ENCODE measurements at places on chromosomes 11 and 22. TPM values are rescaled to one million over a fixed set of nuclear protein-coding genes. Genes with fewer than 3 reads are reported as not detected.
A peak's percentile ranks its signal among the peaks of the same experiment; 100 is the strongest.

Gene SERGEF
- total RNA-seq: 33.3 TPM

Gene RAB39A
- 3.6 TPM for total RNA-seq

Gene MS4A6E
- total RNA-seq: not detected

Gene PHETA2
- 11.8 TPM for total RNA-seq

Gene SHISAL1
- total RNA-seq: 0.74 TPM

Gene HEPHL1
- total RNA-seq: not detected

Gene CHRM1
- 1.1 TPM for total RNA-seq

Gene B3GAT1
- 0.49 TPM for total RNA-seq

DNA sequence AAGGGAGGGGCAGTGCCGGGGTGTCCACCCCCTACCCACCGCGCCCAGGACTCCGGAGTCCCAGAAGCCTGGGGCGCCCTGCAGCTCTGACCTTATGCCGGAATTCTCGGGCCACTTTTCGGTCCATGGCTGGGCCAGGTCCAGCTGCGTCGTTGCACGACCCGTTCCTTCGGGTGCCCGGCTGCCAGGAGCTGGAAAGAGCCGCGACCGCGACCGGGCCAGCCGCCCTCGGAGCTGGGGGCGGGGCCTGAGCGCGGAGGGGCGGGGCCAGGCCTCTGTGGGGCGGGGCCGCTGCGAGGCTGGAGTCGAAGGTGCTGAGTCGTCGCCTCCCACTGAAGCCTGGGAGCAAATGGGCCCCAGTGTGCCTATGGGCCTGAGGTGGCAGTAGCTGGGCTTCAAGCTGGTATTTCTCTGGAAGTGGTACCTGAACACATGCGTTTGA is at the start of gene USH1C:
Gene USH1C, minus strand, starts transcription at position 236 of the 442 bp plus-strand sequence. Its CDS starts 109 bp downstream, at position 127.
- DNase-seq: no peak
- H3K4me3 ChIP-seq: no peak within 1 kb of the TSS
- no peak within 1 kb of the TSS for H3K27ac ChIP-seq
- no peaks in the 10 kb centered on the region for H3K27me3 ChIP-seq

GRCh38 chr11:104078245-104078644 is 41.8 kb downstream of the DDI1 start:
- no peak for DNase-seq
- H3K27me3 ChIP-seq: no peaks in the 10 kb centered on the region
- no peaks in the 10 kb centered on the region for H3K36me3 ChIP-seq
- no peak overlapping the region for H3K4me3 ChIP-seq
- H3K4me1 ChIP-seq: no peaks in the 10 kb centered on the region

DNA sequence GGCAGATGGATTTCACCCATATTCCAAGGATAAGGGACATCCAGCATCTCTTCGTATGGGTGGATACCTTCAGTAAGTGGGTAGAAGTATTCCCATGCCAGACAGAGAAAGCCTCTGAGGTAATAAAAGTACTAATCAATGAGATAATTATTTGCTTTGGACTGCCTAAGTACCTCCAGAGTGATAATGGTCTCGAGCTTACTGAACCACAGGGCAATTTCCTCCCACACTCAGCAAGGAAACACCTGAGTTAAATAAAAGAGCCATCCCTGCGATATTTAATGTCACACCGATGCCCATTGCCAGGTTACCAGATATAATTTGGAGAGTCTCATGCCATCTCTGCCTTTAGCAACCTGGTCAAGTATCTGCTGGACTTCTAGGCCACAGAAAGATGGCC is 70.6 kb upstream of the MPEG1 start:
- no peak overlapping the region for H3K4me3 ChIP-seq
- no peak for DNase-seq
- no peaks in the 10 kb centered on the region for H3K27me3 ChIP-seq
- H3K27ac ChIP-seq: no peak overlapping the region
- H3K4me1 ChIP-seq: no peaks in the 10 kb centered on the region

GRCh38 chr11:121890946-121891515 is 225.0 kb downstream of the BLID start:
- DNase-seq: no peak
- no peaks in the 10 kb centered on the region for H3K36me3 ChIP-seq
- H3K4me3 ChIP-seq: no peak overlapping the region
- H3K27me3 ChIP-seq: no peaks in the 10 kb centered on the region
- H3K4me1 ChIP-seq: peaks cover 8% of the 10 kb centered on the region
- H3K27ac ChIP-seq: no peak overlapping the region

- no peak for DNase-seq
- no peak overlapping the region for H3K27ac ChIP-seq
- H3K27me3 ChIP-seq: no peaks in the 10 kb centered on the region
- no peaks in the 10 kb centered on the region for H3K36me3 ChIP-seq
These were observed 13.1 kb upstream of the E2F8 start for GRCh38 chr11:19253817-19254216.

- no peaks in the 10 kb centered on the region for H3K27me3 ChIP-seq
- no peak overlapping the region for H3K4me3 ChIP-seq
- no peak for DNase-seq
- peak overlapping the region; percentile 57 for H3K27ac ChIP-seq
- peaks cover 18% of the 10 kb centered on the region for H3K4me1 ChIP-seq
- H3K36me3 ChIP-seq: no peaks in the 10 kb centered on the region
These were observed 27.2 kb downstream of the BMAL1 start for GRCh38 chr11:13304655-13305335.

- no peak for DNase-seq
- no peak overlapping the region for H3K4me3 ChIP-seq
- H3K4me1 ChIP-seq: no peaks in the 10 kb centered on the region
- no peak overlapping the region for H3K27ac ChIP-seq
- H3K27me3 ChIP-seq: no peaks in the 10 kb centered on the region
- peaks cover 5% of the 10 kb centered on the region for H3K36me3 ChIP-seq
These were observed 87.1 kb downstream of the BCR start for GRCh38 chr22:23267226-23268043.

DNA sequence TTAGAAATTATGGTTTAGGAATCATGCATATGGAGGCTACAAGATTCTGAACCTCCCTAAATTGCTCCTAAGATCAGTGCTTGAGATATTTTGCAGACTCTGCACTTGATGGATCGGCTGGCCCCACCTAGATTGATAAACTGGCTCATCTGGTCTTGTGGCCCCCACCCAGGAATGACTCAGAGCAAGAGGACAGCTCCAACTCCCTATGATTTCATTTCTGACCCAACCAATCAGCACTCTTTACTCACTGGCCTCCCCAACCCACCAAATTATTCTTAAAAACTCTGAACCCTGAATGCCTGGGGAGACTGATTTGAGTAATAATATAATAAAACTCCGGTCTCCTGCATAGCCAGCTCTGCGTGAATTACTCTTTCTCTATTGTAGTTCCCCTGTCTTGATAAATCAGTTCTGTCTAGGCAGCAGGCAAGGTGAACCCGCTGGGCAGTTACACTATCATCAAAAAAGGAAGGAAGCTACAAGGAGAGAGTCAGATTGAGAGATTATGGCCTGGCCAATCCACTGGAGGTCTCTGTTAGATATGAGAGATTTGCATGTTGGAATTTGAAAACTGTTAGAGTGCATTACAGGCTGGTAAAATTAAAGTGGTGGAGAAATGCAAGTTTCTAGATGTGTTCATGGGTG is 245.8 kb downstream of the CSNK2A3 start:
- no peak overlapping the region for H3K27ac ChIP-seq
- H3K36me3 ChIP-seq: no peaks in the 10 kb centered on the region
- H3K4me1 ChIP-seq: no peaks in the 10 kb centered on the region
- H3K4me3 ChIP-seq: no peak overlapping the region
- H3K27me3 ChIP-seq: no peaks in the 10 kb centered on the region

- H3K36me3 ChIP-seq: no peaks in the 10 kb centered on the region
- H3K4me1 ChIP-seq: no peaks in the 10 kb centered on the region
- H3K4me3 ChIP-seq: no peak overlapping the region
- DNase-seq: no peak
- H3K27me3 ChIP-seq: no peaks in the 10 kb centered on the region
These were observed 87.4 kb downstream of the EIF3M start for GRCh38 chr11:32671051-32671450.

GRCh38 chr11:64484191-64485022 is 106.6 kb upstream of the SLC22A12 start:
- H3K4me1 ChIP-seq: no peaks in the 10 kb centered on the region
- no peaks in the 10 kb centered on the region for H3K27me3 ChIP-seq
- H3K4me3 ChIP-seq: no peak overlapping the region
- no peaks in the 10 kb centered on the region for H3K36me3 ChIP-seq

GRCh38 chr11:120104041-120104565 is 33.8 kb downstream of the TRIM29 start:
- H3K36me3 ChIP-seq: no peaks in the 10 kb centered on the region
- no peaks in the 10 kb centered on the region for H3K4me1 ChIP-seq
- H3K27me3 ChIP-seq: peaks cover 4% of the 10 kb centered on the region
- no peak overlapping the region for H3K27ac ChIP-seq
- no peak for DNase-seq
- H3K4me3 ChIP-seq: no peak overlapping the region

DNA sequence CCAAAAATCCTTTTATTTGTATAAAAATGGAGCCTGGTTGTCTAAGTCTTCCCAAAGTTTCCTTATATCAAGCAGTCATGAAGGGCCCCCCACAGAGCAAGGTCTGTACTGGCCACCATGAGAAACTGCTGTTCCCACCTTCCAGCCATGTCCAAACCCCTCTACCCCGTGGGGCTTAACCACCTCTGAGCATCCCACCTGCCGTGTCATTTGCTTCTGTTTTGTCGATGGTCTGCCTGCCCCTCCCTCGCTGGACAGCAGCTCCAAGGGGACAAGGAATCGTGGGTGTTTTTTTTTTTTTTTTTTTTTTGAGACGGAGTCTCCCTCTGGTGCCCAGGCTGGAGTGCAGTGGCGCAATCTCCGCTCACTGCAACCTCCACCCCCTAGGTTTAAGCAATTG is 11.1 kb upstream of the ANO1 start:
- H3K4me1 ChIP-seq: no peaks in the 10 kb centered on the region
- no peak for DNase-seq
- no peak overlapping the region for H3K27ac ChIP-seq
- H3K27me3 ChIP-seq: no peaks in the 10 kb centered on the region

DNA sequence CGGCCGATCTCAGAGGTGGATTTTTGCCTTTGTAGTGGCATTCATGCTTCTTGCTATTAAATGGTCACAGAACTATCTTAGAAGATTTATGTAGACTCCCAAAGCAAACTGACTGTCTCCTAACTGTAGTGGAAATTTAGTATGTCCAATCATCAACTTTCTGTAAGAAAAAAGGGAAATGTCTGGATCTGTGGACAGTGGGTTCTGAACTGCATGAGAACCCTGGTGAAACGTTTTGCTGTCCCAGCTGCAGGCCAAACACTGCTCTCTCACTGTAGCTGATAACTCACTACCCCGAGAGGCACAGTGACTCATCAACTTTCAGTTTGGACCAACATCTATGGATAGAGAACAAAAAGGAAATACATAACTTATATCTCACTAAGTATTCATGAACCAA is 387.1 kb downstream of the SOX6 start:
- peak overlapping the region; percentile 68 for H3K27ac ChIP-seq
- H3K4me1 ChIP-seq: peaks cover 22% of the 10 kb centered on the region
- peak; percentile 46 for DNase-seq
- H3K27me3 ChIP-seq: no peaks in the 10 kb centered on the region
- no peaks in the 10 kb centered on the region for H3K36me3 ChIP-seq

GRCh38 chr11:65719871-65720210 is 757 bp downstream of the RNASEH2C start:
- DNase-seq: no peak
- peaks cover 39% of the 10 kb centered on the region for H3K36me3 ChIP-seq
- no peaks in the 10 kb centered on the region for H3K27me3 ChIP-seq
- H3K4me1 ChIP-seq: no peaks in the 10 kb centered on the region
- peak overlapping the region; percentile 69 for H3K4me3 ChIP-seq

- no peak overlapping the region for H3K27ac ChIP-seq
- DNase-seq: no peak
- H3K4me1 ChIP-seq: no peaks in the 10 kb centered on the region
- no peaks in the 10 kb centered on the region for H3K36me3 ChIP-seq
- no peak overlapping the region for H3K4me3 ChIP-seq
- no peaks in the 10 kb centered on the region for H3K27me3 ChIP-seq
These were observed 114.4 kb upstream of the NARS2 start for GRCh38 chr11:78689101-78689500.

DNA sequence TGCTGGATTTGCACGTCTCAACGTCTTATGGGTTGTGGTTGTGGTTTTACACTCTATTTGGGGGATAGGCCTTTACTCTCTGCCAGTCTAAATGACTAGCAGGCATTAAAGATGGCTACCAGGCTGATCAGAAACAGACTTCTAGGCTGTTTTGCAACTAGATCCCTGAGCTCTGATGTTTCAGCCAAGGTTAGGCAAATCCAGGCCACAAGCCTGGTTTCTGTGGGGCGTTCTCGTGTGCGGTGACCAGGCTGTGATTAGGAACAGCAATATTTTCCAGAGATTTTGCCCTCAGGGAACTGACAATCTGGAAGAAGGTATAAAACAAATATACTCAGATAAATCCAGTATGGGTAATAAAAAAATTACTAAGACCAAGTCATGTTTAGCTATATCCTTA is 502.4 kb downstream of the INSC start:
- H3K27ac ChIP-seq: no peak overlapping the region
- no peak overlapping the region for H3K4me3 ChIP-seq
- no peaks in the 10 kb centered on the region for H3K27me3 ChIP-seq

- no peak overlapping the region for H3K4me3 ChIP-seq
- H3K4me1 ChIP-seq: no peaks in the 10 kb centered on the region
- H3K27me3 ChIP-seq: peaks cover 35% of the 10 kb centered on the region
- no peaks in the 10 kb centered on the region for H3K36me3 ChIP-seq
- no peak for DNase-seq
- no peak overlapping the region for H3K27ac ChIP-seq
These were observed 5.6 kb downstream of the KLHDC7B start for GRCh38 chr22:50551160-50551752.

- H3K27ac ChIP-seq: no peak overlapping the region
- no peak overlapping the region for H3K4me3 ChIP-seq
- no peaks in the 10 kb centered on the region for H3K27me3 ChIP-seq
- no peak for DNase-seq
- H3K36me3 ChIP-seq: no peaks in the 10 kb centered on the region
These were observed 46.9 kb upstream of the SHISAL1 start for GRCh38 chr22:44359496-44360110.

DNA sequence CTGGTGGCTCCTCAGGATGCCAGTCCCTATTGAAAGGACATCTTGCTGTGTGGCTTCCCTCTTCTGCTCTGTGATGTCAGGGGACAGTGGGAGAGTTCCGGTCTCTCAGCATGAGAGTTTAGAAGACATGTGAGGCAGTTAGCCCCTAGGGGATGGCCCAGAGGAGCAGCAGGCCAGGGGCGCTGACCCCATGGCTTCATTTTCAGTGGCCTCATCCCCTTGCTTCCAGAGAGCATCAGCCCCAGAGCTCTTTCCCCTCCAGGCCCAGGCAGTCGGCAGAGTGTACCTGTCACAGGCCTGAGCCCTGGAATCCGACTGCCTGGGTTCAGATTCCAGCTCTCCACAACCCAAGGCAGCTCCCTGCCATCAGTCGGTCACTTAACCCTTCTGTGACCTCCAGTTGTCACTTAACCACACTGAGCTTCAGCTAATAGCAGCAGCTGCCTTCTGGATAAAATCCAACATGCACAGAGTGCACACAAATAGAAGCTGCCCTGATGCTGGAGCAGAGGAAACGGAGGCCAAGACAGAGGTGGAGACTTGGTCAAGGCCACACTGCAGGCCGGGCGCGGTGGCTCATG is 14.1 kb upstream of the LRRC10B start:
- no peaks in the 10 kb centered on the region for H3K36me3 ChIP-seq
- peak; percentile 67 for DNase-seq
- no peaks in the 10 kb centered on the region for H3K4me1 ChIP-seq
- H3K4me3 ChIP-seq: no peak overlapping the region

Measured in lung (tissue), 17 donors.